Right ventricle myocardium superior (tissue), 1 donor: ENCODE measurements at places on chromosomes 4 and X. TPM values are rescaled to one million over a fixed set of nuclear protein-coding genes. Genes with fewer than 3 reads are reported as not detected.

Gene CCDC120
- 1.2 TPM for total RNA-seq

Gene CSN3
- total RNA-seq = not detected

Gene SMPX
- total RNA-seq = 569 TPM

Gene TRIML2
- total RNA-seq = not detected

Gene YY2
- total RNA-seq = 0.35 TPM

Gene LPAR4
- total RNA-seq = 0.38 TPM

Gene CLDN34
- total RNA-seq = not detected

Gene SASH3
- total RNA-seq = 2.2 TPM

Gene EOLA1
- 26.9 TPM for total RNA-seq

Gene AFF2
- total RNA-seq = 0.24 TPM

Gene DUX4
- not detected for total RNA-seq

Gene NDST3
- not detected for total RNA-seq

Gene CD40LG
- total RNA-seq = not detected

Gene POU4F2
- not detected for total RNA-seq

Gene STK32B
- total RNA-seq = 1.0 TPM

Gene GLOD5
- not detected for total RNA-seq

Gene FGA
- total RNA-seq = 0.46 TPM

Gene ATP6AP2
- 41.0 TPM for total RNA-seq

Gene MAGEE2
- not detected for total RNA-seq
